ENCODE measurements at places on chromosomes 3 and 15.

DNA sequence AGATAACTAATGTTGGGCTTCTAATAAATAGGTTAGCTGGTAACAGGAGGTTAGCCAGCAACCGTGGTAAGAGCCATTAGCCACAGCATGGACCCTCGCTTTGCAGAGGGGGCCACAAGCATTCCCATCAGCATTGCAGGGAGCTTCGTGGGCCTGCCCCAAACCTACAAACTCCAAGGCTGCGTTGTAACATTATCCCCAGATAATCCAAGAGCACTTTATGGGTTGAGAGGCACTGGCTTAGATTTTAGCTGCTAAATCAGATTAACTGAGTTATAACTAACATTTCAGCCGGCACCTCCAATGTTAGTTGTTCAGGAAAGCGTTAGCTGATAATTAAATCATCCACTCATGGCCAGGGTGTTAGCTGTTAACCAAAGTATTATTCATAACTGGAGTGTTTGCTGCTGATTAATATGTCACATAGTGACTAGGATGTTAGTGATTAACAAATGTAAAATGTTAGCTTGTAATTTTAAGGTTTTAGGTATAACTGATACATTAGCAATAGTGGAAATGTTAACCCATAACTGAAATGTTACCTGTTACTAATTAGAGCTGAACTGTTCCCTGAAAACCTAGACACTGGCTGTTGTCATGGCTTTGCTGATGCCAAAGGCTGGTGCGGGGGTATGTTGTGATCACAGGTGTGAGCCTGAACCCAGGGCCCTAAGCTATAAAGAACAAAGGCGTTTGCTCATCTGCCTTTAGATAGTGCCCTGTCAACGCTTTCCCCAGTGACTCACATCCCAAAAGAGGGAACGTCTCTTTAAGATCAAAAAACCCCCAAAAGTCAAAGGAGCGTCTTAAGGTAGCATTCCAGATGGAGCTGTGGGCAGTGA is 56.2 kb downstream of the SLC6A6 start:
- DNase-seq, result peak; percentile 64

DNA sequence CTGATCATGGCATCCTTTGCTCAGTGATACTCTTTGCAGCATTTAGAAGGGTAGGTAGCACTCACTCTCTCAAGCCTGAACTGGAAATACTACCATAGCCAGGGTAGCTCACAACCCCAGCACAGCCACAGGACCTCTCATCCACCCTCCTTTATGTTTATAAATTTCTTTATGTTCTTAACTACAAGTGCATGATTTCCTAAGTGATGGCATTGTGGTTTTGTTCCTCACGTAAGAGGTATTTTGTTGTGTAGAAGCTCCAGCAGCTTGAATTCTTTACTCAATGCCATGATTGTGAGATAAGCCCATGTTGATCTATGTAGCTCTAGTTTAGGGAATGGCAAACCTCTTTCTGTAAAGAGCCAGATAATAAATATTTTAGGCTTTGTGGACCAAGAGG is 7.9 kb upstream of the RTP3 start:
- no peak for DNase-seq

- peak; percentile 34 for DNase-seq
Observed at GRCh38 chr15:23073890-23074646, 34.7 kb upstream of the TUBGCP5 start.

DNA sequence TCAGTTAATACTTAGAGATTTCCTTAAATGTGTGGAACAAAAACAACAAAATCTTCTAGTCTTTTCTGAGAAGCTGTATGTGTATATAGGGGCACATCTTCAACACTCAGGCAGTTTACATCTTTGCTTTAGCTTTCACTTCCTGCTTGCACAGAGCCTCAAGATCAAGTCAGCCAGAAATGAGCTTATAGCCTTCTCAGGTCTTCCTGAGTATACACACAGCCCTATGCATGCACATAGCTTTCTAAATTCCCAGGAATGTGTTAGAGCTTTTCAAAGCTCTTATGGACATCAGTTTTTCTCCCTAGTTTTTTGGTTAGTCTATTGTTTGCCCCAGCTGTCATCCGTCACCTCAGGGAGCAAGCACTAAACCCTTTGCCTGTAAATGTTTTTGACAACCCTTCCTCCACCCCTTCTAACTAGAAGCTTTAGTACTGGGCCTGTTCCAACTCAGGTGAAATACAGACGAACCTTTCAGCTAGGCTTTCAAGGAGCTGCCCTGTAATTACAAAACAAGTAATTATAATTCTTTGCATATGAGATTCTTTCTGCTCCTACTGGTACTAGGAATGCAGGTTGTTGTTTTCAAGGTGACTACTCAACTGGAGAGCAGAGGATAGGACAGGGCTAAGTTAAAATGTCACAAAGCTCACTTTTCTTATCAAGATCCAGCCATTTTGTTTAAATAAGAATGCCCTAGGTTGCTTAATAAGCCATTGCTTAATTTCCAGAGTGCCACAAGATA is 22.6 kb upstream of the MTMR10 start:
- no peak for DNase-seq

- peak; percentile 6 for DNase-seq
Observed at GRCh38 chr15:101055411-101055810, 136.3 kb downstream of the LRRK1 start.

GRCh38 chr3:14651440-14652251 is at the start of gene CCDC174:
Gene CCDC174 (plus strand): TSS chr3:14651762. CDS start chr3:14651837, 75 bp downstream.
- DNase-seq, result peak; percentile 88

DNA sequence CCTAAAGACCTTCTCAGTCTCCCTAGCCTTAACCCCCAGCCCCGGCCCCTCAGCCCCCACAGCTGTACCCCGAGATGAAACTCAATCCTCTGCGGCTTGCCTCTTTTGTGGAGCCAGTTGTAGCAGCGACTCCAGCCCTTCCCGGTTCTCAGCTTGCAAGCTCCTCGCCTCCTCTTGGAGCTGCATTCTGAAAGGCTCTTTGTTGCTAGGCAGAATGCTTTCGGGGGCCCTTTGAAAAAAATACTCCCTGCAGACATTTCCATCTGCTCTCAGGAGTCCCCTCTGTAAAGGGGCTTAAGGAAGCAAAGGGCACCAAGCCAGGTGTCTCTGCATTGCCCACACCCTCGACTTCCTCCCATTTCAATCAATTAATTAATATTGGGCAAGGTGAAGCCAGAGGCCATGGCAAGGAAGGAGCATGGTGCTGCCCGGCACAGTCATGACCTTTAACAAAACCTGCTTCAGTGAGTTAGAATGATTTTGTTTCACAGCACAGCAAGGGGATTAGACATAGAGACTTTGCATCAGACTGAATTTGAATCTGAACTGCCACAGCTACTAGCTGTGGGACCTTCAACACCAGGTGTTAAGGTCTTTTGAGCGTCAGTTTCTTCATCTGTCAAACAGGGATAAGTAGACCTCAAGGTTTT is 65.5 kb downstream of the SRGAP3 start:
- peak; percentile 72 for DNase-seq

DNA sequence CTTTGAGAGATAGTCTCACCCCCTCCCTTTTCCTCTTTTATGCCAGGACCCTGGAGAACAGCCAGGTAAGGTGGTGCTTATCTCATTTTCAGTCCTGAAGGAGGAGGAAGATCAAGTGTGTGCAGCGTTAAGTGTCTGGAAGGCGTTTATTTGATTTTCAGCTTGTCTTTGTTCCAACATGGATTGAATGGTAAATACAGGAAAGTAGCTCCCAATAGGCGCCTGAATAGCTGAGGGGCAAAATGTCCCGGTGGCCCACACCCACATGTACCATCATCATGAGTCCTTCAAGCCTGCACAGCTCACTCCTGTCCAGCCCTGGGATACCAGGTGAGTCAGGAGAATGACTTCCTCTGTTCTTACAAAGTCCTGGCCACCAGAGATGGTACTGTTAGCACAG is 73.5 kb downstream of the CEMIP start:
- DNase-seq, result no peak

DNA sequence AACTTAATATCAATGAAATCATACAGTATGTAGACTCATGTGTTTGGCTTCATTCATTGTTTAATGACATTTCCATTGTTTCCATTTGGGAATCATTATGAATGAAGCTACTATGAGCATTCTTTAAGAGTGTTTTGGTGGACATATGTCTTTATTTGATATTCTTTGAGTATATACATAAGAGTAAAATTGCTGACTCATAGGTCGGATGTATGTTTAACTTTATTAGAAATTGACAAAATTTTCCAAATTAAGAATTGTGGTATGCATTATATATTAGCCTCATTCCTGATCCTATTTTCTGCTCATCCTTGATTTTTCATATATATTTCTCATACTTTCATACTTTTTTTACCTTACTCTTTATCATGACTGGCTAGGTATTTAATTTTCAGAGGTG is 28.7 kb upstream of the CMC1 start:
- DNase-seq, result no peak

DNA sequence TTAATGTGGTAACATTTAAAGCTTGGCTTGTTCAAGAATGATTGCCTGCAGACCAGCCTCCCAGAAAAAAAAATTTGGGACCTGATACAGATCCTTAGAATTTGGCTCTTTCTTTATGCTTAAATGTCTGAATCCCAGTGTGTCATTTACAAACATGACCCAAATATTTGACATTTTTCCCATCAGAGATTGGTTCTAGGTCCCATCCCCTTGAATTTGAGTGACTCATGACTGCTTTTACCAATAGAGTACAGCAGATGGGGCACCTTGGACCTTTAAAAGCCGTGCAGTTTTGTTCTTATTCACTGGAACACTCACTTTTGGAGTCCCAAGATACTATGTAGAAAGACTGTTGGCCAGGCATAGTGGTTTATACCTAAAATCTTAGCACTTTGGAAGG is 231.6 kb downstream of the ZIC1 start:
- no peak for DNase-seq

- no peak for DNase-seq
Observed at GRCh38 chr3:172071780-172072330, 32.5 kb downstream of the FNDC3B start.

GRCh38 chr3:148880681-148881080 is 15.6 kb downstream of the CPA3 start:
- DNase-seq, result peak; percentile 24

- no peak for DNase-seq
Observed at GRCh38 chr3:66592016-66592761, 91.4 kb upstream of the LRIG1 start.

GRCh38 chr3:12198301-12198700 is 39.6 kb upstream of the TIMP4 start:
- DNase-seq, result no peak

DNA sequence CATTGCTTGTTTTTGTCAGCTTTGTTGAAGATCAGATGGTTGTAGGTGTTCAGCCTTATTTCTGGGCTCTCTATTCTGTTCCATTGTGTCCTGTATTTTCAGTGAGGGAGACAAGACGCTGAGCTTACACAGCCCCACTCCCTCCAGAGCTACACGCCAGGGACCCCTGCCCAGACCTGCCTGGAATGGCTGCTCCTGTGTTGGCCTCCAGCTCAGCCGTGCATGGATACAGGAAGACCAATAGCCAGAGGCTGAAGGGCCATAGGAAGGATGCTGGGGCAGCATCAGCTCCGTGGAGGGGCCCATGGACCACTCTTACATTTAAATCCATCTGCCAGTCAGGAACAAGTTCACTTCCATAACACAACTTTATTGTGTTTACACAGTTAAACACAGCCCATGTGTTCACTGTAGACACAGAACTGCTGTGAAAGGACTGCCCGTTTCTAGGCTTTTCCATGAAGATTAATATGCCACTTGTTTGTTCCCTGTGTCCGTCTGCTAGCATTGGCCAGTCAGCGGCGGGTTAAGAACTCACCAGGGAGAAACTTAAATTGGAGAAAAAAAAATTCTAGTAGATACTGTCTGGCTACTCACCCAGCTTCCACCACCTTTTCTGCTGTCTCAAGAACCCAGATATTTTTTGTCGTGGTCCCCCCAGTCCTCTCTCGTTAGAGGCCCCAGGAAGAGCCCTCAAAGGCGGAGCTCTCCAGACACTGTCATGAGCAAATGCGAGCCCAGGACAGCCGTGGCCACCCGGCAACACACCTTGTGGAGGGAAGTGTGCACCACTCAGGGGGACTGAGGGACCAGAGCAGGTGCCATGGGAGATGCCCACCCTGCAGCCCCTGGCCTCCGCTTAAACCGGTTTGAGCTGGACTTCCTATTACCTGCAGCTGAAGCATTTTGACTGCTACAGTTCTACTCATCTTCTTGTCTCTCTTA is 142.3 kb upstream of the MEF2A start:
- DNase-seq, result no peak

- DNase-seq, result no peak
Observed at GRCh38 chr3:162863579-162863978, 1367.0 kb downstream of the OTOL1 start.

DNA sequence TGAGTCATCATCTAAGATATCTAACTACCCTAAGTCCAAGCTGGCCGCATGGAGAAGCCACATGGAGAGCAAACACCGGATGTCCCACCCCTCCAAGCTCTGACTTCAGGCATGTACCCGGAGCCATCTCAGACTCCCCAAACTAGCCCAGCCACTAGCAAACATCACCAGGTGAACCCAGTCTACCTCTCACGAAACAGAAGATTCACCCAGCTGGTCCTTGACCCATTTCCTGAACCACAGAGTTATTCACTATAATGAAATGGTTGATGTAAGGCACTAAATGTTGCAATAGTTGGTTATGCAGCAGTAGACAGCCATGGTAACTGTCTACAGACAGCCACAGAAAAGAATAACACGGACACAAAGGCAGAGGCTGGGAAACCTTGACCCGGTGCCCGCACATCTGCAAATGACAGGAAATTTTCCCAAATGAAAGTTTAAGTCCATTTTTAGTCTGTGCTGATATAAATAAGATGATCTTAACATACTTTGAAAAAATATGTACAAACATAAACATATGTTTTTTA is 265.5 kb upstream of the ATP10A start:
- DNase-seq, result no peak

DNA sequence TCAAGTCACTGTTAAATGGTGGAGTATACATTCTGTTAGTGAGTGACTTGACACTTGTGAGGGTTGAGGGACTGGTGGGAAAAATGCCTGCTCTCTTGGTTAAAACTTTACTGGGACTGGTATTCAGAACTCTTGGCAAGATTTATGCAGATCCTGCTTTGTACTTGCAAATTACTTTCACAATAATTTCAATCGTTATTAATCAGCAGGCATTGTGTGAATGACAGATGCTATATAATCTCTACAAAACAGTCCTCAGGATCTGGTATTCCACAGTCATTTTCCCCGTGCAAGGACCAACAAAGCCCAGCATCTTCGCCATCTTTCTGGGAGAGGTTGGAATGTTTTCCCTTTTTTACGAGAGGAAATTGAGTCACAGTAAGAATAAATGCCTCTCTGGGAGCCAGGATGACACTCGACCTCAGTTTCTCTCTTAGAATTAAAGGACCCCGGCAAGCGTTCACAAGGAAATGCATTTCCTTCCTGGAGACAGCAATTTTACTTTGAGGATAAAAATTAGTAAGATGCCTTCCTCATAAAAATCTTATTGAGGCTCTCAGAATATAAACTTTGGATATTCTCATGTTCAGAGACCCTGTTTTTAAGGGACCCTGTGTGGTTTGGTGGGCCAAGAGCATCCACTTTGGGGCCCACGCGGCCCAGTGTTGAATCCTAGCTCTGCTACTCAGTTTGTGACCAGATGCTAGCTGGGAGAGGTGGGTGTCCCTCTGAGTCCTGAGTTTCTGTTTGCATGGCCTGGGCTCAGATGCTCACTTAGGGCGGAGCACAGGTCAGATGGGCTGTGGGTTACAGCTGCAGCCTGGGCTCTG is 45.3 kb upstream of the PLCL2 start:
- DNase-seq, result no peak
